ENCODE measurements at places on chromosomes 12 and 14.

GRCh38 chr12:95395696-95396095, 78.3 kb upstream of the METAP2 start:
- DNase-seq: peak; percentile 26

GRCh38 chr12:65948320-65949008, 124.2 kb downstream of the HMGA2 start:
- DNase-seq: peak; percentile 98

GRCh38 chr12:76942267-76942666, 63.4 kb upstream of the CSRP2 start:
- peak; percentile 94 for DNase-seq

- DNase-seq: no peak
Observed at GRCh38 chr12:71061451-71061850, 96.3 kb downstream of the TSPAN8 start.

DNA sequence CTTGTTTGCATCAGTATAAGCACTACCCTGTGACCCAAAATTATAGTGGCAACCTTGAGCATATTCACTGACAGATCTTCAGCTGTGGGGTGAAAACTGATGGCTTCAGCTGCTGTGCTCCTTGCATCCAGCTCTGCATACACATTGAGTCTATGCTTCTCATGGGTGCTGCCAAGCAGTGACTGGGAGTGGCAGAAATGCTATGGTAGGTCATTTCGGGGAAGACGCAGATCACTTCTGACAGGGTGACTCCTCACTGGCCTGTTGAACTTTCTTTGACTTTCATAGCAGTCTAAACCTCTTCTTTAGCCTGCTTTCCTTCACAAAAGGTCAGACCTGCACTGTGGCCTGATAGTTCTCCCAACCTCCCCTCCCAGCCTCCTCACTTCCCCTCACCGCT, 5.6 kb upstream of the ALDH1L2 start:
- DNase-seq: no peak

GRCh38 chr14:79011091-79011919, 841.1 kb downstream of the NRXN3 start:
- peak; percentile 84 for DNase-seq

DNA sequence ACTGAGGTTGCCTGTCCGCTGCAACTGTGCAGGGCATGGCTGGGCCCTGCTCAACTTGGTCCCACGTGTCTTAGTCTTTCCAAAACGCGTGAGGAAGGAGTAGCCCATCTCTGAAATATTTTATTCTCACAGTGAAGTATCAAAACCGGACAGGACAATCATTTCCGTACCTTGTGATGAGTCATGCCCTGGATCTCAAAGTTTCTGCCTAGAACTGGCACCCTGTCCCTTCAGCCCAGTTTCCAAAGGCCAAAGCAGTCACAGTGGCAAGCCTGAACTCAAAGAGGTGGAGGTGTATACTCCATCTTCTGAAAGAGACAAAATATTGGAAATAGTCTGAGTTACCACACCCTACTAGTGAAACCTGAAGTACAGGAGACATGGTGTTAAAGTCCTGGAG, 28.5 kb upstream of the SRGAP1 start:
- DNase-seq: no peak

- peak; percentile 95 for DNase-seq
Observed at GRCh38 chr14:52703225-52703624, 3.8 kb upstream of the PSMC6 start.

DNA sequence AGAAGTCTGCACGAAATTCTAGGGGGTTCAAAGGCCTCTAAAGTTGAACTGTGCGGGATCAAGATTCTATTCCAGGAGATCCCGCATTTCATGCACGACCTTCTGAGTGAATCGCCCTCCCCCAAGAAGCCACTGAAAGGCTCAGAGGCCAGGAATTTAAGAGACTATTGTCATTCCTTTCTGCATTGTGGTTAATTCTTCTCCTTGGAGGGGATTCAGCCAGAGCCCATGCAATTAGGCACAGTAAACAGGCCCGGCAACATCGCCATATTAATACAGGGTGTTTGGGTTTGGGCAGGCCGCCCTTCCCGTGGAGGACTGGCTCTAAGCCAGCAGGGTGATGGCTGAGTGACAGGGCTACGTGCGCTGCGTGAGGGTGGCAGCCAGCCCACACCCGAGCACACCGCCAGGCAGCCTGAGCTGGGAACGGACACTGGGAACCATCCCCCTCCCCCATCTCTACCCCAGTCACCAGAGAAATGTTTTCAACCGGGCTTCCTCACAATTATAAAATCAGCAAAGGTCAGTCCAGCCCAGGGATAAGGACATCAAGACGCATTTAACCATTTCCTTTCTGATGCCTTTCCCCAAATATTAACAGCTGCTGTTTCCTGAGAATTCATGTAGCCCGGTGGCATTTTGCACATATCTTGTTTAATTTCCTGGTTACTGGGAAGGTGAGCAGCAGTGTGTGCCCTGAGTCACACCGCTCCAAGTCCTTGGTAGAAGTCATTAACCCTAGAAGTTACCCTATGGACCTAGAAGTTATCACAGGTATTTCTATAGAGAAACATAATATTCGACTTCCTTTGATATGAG, 12.5 kb downstream of the EGLN3 start:
- peak; percentile 48 for DNase-seq

DNA sequence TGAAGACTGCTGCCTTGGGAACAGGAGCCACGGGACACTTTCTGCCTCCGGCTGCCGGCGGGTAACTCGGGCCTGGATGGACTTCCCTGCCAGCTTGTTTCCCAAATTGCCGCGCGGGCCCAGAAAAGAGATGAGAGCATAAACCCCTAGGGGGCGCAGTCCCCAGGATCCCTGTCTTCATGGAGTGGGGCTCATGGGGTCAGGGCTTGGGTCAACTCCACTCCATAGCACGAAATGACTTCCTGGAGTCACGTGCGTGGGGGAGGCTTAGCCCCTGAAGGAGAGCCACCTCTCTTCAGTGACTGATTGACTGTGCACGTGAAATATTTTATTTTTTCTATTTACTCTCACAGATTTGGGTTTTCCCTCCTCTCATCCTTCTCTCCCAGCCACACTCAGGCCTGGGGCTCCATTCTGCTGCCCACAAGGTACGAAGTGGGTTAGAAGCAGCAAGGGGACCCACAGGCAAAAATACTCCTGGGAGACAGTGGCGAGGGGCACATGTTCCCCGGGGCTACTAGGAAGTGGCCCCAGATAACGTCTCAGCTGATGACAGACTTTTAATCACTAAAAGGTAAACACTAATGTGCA, 10.0 kb downstream of the PGF start:
- DNase-seq: no peak

DNA sequence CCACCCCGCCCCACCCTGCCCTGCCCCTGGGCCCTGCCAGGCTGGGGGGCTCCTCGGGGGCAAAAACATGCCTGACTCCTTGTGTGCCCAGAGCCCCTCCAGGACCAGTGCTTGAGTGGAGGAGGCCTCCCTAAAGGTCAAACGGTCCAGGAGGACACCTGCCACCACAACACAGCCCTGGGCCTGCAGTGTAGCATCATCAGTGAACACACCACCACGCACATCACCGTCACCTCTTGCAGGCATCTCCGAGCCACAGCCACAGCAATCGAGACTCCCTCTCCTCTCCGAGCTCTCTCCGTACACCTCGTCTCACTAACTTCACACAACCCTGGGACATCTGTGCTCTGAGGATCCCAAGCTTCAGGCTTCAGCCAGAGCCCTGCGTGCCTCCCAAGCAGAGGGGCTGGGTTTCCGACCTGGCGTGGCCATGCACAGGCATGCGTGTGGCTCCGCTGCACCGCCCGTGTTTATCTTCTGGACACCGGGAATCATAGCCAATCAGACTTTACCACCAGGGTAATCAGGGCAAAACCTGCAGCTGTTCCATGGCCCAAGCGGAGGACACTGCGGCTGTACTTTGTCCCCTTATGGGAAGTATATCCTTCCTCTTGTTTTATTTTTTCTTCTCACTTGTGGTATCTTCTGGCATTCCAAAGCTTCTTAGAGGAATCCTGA, 6.2 kb upstream of the DIO3 start:
- no peak for DNase-seq

DNA sequence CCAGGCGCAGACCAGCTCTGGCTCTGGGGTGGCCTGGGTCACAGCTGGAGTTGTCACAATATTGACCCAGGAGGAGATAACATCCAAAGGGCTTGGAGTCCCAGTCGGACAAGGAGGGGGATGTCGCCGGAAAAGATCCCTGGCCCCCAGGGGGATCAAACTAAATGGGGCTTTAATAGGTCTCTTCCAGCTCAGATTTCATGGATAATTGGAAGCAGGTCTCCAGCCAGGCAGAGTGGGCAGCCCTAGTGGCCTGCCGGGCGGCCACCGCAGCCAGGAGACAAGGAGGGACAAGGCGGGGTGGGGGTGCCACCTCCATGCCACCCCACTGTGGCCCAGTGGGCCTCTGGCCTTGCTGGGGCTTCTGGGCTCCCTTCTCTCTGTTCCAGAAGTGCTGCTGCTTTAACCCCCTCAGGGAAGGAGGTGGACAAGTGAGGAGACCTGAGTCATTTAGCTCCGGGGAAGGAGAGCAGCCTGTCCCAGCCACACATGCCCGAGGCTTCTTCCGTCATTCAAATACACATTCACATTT, 23.1 kb upstream of the PGF start:
- no peak for DNase-seq

GRCh38 chr14:96741151-96741977, 55.8 kb upstream of the VRK1 start:
- DNase-seq: peak; percentile 27

DNA sequence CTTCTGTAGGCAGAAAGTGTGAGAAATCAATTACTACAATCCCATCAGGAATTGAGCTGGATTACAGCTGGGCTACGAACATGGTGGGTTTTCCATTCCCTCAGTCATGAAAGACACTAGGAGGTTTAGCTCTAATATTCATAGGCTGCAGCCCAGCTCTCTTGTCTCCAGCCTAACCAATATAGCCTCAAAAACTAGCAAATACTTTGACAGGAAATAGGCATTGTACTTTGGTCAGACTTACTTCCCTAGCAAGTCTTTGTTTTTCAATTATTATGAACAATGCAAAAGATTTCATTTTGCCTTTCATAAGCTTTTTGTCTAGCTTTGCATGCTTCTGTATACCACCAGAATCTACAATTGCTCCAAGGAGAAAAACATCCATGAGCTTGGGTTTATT, 296.2 kb downstream of the GPHN start:
- no peak for DNase-seq

GRCh38 chr12:110782094-110782493, 39.4 kb upstream of the PPP1CC start:
- no peak for DNase-seq

- DNase-seq: no peak
Observed at GRCh38 chr14:32217301-32217700, 14.2 kb upstream of the RNU6-8 start.

DNA sequence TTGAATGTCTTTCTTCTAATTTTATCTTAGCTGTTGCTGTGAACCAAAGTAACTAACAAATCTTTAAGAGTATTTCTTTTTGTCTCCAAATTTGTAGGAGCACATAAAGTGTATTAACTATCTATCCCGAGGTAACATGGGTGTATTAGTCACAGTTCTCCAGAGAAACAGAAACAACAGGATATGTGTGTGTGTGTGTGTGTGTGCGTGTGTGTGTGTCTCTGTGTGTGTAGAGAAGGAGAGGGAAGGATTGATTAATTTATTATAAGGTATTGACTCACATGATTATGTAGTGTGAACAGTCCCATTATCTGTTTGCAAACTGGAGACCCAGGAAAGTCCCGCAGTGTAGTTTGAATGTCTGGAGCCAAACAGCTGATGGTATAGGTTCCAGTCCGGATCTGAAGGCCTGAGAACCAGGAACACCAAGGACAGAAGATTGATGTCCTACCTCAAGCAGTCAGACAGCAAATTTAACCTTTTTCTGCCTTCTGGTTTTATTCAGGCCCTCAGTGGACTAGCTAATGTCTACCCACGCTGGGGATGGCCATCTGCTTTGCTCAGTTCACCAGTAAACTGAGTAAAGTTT, 14.4 kb downstream of the G2E3 start:
- peak; percentile 60 for DNase-seq

- DNase-seq: peak; percentile 54
Observed at GRCh38 chr12:76685246-76685678, 78.7 kb upstream of the ZDHHC17 start.

DNA sequence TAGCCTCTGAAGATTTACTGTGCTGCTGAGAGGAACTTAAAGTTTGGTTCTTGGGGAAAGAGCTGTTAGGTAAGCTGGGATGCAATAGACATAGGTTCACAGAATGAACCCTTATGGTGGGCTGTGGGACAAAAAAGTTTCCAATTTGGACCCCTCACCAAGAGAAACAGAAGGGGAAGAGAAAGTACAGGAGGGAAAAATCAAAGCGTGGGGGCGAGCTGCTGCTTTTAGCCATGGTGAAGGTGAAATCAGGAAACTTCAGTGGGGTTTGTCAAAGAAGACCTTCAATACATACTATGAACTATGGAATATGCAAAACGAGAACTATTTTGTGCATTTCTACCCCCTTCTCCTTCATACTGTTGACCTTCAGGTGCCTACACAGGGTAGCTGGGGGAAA, 10.6 kb upstream of the NINJ2 start:
- no peak for DNase-seq

DNA sequence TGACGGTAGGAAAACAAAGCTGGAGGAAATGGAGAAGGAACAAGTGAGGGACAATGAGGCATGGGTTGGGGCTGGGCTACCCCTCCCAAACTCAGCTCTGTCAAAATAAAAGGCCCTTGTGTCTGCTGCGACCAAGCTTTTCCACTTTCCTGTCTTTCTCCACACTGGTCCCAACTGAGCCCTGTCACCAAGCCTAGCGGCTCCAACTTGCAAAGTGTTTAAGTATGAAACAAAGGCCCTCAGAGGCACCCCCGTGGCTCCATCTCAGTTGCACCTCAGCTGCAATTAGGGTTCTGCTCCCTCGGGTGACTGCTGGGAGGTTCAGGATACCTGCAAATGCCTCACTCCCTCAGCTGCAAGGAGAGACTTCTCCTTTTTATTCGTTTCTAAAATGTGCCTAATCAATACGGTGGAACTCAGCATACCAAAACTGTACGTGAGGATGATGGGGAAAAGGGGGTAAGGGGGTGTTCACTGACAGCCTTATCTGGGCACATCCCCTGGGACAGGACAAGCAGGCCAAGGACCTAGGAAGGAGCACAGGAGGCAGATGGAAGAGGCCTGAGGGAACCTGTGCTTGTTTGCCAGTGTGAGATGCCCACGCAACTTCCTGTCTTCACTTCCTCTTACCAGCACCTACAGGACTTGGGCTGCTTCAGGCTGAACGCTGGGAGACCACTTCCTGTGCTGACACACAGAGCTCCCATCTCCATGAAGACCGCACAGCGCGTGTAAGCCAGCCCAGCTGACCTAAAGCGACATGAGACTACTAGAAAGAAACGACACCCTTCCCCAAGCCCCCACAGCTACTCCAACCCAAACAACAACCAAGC, 8.9 kb downstream of the VAMP1 start:
- no peak for DNase-seq

DNA sequence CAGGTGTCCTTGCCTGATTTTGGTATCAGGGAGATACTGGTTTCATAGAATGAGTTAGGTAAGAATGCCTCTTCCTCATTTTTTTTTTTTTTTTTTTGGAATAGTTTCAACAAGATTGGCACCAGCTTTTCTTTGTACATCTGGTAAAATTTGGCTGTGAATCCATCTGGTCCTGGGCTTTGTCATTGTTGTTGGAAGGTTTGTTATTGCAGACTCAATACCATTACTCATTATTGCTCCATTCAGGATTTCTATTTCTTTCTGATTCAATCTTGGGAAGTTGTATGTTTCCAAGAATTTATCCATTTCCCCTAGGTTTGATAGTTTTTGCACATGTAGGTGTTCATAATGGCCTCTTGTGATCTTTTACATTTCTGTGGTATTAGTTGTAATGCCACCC, 126.0 kb upstream of the KITLG start:
- DNase-seq: no peak

- no peak for DNase-seq
Observed at GRCh38 chr14:53528185-53528671, 375.1 kb upstream of the DDHD1 start.

- no peak for DNase-seq
Observed at GRCh38 chr12:823028-823698, 70.8 kb downstream of the WNK1 start.

All from fibroblast of skin of right biceps (primary cell).